ENCODE measurements at places on chromosomes 5 and 9.
A peak's percentile ranks its signal among the peaks of the same experiment; 100 is the strongest.

- DNase-seq: no peak
Measured at GRCh38 chr9:95763006-95763405, 112.5 kb upstream of the ERCC6L2 start.

GRCh38 chr9:69044240-69045219 is 9.0 kb downstream of the FXN start:
- DNase-seq: no peak

DNA sequence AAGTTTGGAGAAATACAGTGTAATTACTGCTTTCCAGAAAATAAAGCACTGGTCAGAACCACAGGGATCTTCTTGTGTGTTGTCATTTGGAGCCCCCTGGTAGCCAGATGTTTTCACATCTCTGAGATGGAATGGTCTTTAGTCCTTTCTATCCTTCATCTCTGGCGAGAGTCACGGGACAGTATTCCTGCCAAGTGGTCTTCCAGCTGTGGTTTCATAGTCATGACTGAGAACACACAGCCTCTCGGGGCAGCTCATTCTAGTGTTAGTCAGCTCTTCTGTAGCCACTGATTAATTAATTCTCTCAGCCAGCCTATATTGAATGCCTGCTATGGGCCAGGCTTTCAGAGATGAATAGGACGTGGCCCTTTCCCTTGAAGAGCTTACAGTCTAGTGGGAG is 34.1 kb downstream of the HMGXB3 start:
- no peak for DNase-seq

GRCh38 chr5:28707706-28708105 is 1669.3 kb upstream of the CDH9 start:
- DNase-seq: no peak

GRCh38 chr5:95331358-95331757 is 46.5 kb upstream of the MCTP1 start:
- DNase-seq: no peak

GRCh38 chr5:172736508-172737135 is 34.4 kb downstream of the DUSP1 start:
- DNase-seq: peak; percentile 39

DNA sequence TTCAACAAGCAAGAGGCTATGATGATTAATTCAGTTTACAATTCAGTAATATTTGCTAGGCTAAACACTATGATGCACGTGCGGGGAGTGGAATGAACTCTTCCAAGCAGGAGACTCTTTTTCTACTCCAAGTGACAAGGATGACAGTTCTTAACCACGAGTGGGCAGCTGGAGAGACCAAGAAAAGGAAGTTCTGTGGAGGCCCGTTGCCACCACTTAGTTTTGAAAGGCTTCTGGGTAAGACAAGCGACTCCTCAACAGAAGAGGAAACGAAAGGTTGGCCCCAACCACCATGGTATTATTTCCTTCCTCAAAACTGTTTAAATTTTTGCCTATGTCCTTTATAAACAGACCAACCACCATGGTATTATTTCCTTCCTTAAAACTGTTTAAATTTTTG is 2.8 kb downstream of the DCAF12 start:
- no peak for DNase-seq
